ENCODE measurements at places on chromosomes 1 and 21. TPM values are rescaled to one million over a fixed set of nuclear protein-coding genes. Genes with fewer than 3 reads are reported as not detected.

DNA sequence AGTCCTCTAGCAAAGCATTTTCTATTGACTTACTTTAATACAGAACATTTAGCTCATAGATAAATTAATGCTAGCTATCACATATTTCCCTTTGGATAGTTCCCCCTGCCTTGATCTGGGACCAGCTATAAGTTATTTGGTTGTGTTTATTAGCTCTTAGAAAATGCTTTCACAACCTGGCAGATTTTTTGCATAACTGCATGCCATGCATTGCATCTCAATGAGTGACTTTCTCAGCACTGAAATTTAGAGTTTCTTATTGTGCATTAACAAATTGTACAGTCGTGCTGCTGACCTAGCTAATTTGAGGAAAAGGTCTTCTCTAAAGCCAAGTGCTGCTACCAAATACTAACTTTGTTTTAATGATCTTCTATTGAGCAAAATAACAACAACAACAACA, 164.8 kb downstream of the PLPPR5 start:
- DNase-seq = no peak

KIF17 gene
- 2.2 TPM for total RNA-seq

DNA sequence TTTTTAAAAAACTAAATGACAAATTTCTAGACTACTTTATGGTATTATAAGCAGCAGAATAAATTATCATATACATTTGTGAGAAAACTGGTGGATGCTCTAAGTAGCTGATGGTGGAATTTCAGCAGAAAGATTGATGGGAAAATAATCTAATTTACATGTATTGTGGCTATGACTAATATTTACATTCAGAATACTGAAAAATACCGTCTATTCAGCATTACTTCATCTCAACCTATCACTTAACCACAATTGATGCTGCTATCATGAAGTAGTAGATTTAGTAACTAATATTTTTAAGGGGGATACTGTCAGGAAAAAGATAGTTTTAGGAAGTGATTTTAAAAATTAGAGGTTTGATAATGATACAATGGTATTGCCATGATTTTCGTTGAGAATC, 137.9 kb downstream of the IFI44 start:
- DNase-seq = no peak

- no peak for DNase-seq
Measured at GRCh38 chr1:202143768-202144401, 652 bp downstream of the ARL8A start.

DNA sequence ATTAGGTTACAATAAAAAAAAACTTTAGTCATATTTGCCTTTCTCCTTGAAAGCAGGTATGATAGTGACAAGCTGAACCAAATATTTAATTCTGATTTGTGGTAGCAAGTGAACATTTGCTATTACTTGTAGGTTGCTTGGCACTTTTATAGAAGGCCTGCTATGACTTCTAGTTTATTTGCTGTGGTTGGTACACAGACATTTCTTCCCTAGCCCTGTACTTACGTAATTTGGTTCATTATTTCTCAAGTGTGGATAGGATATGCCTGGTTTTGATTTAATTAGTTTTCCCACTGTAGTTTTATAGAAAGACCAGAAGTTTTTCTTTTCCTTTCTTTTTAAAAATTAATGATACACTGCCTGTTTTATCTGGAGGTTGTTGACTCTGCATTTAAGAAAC, 55.9 kb downstream of the PPP2R5A start:
- DNase-seq = no peak

DNA sequence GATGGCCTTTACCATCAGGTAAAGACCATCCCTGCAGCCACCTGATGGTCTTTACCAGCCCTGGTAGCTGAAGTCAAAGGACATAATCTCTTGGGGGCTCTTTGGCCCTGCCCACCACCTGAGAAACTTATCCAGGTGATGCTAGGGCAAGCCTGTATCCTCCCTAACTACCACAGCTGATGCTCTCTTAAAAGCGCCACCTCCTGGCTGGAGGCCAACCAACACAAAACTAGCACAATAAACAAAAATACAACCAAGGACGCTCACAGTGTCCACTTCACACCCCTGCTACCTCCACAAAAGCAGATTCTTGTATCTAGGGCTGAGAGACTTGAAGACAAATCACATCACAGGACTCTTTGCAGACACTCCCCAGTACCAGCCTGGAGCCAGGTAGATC, 357.1 kb upstream of the POU3F1 start:
- DNase-seq = no peak

AGBL4 gene
- total RNA-seq = 0.21 TPM

DNA sequence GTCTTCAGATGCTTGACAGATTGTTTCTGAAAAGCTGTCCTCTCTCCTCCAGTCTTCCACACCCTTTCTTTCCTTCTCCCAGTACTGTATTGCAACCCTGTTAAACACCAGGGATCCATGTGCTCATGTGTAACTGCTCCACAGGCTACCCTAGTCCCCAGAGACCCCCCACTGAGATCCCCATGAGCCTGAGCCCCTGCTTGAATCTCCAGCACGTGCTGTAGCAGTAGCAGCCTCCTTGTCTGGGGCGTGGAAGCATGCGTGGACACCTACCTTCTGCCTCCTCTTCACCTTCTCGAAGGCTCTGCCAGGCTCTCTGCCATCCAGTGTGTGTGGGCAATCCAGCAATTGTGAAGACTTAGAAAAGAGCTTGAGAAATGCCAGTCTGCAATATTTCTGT, 25.2 kb downstream of the GPR137B start:
- DNase-seq = no peak
